ENCODE measurements at places on chromosomes 6 and 20.

- no peak for DNase-seq
Measured at GRCh38 chr6:94357381-94357980, 938.1 kb upstream of the EPHA7 start.

DNA sequence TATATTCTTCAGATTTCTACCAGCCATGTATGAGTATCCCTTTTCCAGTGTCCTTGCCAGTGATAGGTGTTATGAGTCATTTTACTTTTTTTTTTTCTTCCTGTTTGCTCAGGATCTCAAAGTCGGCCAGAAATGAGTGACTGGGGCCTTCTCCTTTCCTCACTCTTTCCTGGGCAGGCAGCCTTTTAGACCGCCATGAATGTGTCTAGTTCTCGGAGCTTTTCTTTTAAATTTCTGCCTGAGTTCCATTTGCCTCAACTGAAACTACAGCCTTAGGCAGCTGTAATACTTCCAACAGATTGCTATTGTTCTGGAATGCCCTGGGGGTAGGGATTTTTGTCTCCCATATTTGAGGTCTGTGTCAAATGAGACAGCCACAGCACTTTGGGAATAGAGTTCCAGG lies 83.7 kb downstream of the STXBP5 start:
- DNase-seq: no peak

DNA sequence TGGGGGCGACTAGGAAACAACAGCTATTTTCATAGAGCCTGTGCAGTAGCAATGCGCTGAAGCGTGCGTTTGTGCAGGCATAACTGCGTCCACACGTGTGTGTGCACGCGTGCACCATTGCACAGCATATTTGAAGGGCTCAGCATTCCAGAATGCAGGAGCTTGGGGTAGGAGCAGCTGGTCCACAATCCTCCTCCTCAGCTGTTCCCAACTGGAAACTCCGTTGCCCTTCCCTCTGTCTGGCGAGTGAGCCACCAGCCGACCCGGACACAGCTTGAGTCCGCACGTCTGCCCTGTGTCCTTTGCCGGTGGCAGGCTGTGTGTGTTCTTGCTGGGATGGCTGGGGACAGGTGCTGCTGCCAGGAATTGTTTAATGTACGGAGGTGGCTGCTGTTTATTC lies 110.2 kb downstream of the SASH1 start:
- no peak for DNase-seq

DNA sequence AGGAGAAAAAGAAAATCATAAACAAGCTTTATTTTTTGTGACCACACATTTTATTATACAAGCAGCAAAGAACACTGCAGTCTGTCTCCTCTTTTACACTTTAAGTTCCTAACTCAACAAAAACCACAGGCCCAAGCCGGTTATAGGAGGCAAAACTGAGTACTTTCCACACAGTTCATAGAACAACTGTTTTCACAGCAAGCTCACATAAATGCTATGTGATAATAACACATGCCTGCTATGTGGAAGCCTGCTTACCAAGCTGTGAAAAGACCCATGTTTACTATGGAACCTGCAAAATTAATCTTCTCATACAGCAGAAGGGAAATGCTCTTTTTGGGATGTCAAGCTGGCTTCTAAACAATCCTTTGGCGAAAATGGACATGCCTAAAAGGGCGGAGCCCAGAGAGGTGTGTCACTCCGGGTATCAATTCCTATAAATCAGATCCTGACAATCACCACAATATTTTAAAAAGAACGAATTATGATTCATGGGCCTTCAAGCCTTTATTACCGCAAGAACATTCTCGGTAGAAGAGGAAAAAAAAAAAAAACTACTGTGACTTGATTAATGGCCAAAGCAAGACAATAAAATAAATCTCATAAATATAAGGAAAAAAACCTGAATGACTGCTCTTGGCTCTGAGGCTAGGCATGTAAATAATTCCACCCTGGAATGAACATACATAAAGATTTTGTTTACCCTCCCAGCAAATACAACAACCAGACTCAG lies 2.6 kb downstream of the TRERF1 start:
- no peak for DNase-seq

- DNase-seq: no peak
Measured at GRCh38 chr20:37274851-37275524, 13.4 kb upstream of the GHRH start.

GRCh38 chr6:23394681-23395080 lies 731.3 kb upstream of the NRSN1 start:
- no peak for DNase-seq

DNA sequence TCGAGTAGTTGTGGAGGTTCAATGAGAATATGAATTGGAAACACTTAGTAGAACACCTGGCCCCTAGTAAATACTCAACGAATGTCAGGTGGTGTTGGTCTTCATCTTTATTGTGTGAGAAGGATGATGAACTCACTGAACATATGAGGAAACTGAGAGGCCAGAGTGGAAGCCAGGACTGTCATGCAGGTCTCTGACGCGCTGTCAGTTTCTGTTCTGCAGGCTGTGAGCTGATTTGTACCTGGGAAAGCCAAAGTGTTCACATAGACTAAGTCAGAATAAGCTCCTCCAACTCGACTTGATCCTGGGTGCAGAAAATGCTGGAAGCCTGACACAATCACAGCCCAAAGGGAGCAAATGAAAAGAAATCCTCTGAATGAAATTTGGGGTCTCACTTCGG lies 222.2 kb downstream of the LY86 start:
- DNase-seq: no peak

- DNase-seq: no peak
Measured at GRCh38 chr20:57795977-57796560, 86.3 kb upstream of the PMEPA1 start.

DNA sequence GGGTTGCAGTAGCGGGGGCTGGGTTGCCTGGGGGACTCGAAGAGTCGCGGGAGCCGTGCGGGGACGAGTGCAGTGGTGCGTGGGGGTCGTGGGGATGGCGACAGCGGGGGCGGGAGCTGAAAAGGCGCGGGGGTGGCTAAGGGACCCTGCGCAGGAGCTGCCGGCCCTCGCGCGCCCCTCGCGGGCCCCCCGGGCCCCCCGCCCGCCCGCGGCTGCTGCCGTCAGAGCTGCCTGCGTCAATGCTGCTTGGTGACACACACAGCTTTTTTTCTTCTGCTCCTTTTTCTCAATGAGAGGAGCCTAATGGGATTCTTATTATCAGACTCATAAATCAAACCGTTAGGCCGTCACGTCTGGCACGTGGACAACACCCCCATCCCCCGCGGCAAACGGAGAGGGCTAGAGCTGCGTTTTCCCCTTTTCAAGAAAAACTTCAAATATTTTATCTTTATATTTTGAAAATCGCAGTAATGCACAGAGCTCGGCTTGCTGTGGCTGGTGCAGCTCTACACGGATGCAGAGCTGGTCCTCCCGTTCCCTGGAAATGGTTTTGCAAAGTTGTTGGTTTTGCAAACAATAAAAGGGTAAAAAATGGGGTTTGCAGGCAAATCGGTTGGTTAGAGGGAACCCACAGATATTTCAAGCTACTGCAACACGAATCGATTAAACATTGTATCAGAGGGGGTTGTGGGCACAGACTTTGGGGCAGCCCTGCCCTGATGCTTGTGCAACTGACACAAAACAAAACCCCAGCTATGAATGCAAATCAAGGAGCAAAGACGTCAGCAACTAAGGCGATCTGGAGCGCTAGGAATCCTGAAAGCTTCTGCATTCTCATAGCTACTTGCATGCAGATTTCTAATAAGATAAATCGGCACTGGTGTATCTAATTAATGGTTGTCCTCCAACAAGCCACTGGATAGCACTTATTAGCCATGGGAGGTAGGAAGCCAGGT lies 161.4 kb downstream of the TBXT start:
- DNase-seq: no peak

- peak; percentile 54 for DNase-seq
Measured at GRCh38 chr20:47663354-47664067, 121.8 kb downstream of the SULF2 start.

GRCh38 chr6:108544606-108545005 lies 16.1 kb upstream of the FOXO3 start:
- DNase-seq: no peak

DNA sequence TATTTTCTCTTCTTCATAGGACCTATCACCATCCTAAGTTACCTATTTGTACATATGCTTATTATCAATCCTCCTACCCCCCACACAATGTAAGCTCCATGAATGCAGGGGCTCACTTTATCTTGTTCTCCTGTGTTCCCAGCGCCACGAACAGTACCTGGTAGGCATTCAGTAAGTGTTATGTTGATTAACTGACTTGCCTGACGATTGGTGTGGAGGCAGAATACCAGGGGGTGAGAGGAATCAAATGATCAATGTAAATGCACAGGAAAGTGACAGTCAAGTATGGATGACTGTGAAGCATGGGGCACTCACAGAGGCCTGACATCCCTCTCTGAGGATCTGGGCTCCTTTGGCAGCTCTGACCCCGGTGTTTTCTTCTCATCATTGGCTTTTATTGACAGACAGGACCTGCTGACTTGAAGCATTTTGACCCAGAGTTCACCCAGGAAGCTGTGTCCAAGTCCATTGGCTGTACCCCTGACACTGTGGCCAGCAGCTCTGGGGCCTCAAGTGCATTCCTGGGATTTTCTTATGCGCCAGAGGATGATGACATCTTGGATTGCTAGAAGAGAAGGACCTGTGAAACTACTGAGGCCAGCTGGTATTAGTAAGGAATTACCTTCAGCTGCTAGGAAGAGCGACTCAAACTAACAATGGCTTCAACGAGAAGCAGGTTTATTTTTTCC lies 6.1 kb upstream of the IFT52 start:
- DNase-seq: no peak

DNA sequence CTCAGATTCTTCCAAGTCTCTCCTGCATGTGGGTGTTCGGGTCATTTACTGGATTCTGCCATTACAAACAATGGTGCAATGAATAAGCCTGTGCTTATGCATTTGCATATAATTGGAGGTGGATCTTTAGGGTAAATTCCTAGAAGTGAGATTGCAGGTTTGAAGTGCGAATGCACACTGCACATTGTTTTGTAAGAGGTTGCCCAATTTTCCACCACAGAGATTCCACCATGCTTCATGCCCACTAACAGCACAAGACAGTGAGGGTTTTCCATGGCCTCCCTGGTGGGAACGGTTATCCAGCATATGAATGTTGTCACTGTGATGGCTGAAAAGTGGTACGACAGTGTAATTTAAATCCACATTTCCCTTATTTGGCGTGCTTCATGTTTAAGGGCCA lies 178.8 kb upstream of the PMEPA1 start:
- DNase-seq: no peak

DNA sequence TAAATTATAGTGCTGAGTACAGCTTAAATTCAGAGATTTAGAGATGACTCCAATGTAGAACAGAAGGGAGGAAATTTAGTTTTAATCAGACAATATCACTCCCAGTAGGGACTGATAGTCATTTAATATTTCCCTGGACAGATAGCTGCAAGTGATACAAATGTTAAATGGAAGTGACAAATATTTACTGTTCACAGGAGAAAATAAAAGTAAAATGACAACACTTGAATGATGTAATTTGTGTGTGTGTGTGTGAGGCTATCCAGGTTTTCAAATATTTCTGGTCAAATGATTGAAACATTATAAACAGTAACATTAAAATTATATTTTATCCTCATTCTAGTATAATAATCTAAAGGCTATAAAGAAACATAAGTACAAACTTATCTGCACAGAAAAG lies 220.3 kb upstream of the THEMIS start:
- no peak for DNase-seq

DNA sequence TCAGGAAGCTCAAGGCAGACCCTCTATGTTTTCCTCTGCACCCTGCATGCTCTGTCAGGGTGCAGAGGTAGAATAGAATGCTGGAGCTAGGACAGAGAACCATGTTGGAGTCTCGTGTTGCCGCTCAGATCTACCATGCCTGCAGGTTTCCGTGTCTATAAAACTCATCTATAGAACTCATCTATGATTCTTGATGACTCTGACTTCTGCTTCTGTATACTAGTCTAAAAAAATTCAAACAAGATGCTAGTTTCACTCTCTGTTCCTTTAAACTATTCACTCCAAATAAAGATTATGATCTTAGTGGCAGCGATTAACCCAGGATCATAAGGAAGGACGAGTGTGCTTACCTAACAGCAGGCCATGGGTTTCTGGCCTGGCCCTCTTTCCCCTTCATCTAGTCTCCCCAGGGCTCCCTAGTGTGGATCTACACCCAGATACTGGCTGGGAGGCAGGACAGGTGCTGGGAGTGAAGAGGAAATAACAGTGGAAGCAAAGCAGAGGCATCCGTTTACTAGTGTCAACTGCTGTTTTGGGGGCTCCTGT lies 162.7 kb upstream of the SUPT3H start:
- DNase-seq: no peak

- DNase-seq: no peak
Measured at GRCh38 chr6:2042956-2043648, 202.3 kb downstream of the GMDS start.

GRCh38 chr20:4051413-4052138 lies 36.2 kb upstream of the RNF24 start:
- no peak for DNase-seq

- DNase-seq: no peak
Measured at GRCh38 chr6:21321531-21321930, 272.0 kb upstream of the SOX4 start.

DNA sequence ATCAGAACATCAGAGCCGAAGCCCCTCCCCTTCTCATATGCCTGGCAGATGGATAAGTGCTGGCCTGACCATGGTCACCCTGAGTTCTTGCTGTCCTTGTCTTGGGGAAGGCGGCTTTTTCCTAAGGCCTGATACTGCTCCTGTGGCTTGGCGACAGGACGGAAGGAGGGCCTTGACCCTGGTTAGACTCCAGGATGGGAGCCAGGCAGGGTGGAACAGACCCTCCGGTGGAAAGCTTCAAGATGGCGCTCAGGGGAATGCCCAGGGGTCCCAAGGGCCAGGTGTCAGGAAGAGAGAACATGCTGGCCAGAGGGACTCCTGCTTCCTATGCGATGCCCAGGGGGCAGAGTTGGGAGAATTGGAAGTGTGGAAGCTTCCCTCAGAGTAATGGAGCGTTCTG lies 29.6 kb downstream of the ADA start:
- DNase-seq: no peak

- no peak for DNase-seq
Measured at GRCh38 chr6:159527351-159527750, 165.7 kb downstream of the SOD2 start.

DNA sequence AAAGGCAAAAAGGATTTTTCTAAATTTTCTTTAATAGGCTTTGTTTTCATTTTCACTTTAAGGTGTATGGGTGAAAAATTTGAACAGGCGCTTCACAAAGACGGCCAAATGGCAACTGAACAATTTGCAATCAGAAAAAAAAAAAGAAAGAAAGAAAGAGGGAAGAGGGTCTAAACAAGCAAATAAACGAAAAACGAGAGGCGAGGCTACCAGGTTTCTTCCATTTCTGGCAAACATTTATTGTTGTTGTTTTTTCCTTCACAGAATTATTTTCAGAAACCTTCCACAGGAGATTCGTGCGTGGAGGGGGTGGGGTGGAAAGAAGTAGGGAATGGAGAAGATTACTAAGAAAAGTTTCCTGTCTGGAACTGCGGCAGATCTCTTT lies 24.3 kb downstream of the POM121L2 start:
- DNase-seq: no peak
